ENCODE measurements at places on chromosomes 6 and 20. TPM values are rescaled to one million over a fixed set of nuclear protein-coding genes. Genes with fewer than 3 reads are reported as not detected.

The CRIP3 gene
- polyA plus RNA-seq, result 8.3 TPM

The KCNG1 gene
- 7.6 TPM for polyA plus RNA-seq

The SIRPG gene
- polyA plus RNA-seq, result not detected

The PTPRA gene
- polyA plus RNA-seq, result 95.8 TPM

The CEP85L gene
- 6.3 TPM for polyA plus RNA-seq

The HCRTR2 gene
- 0.23 TPM for polyA plus RNA-seq

The DDO gene
- 1.7 TPM for polyA plus RNA-seq

The JAG1 gene
- 210 TPM for polyA plus RNA-seq

The LCA5 gene
- 8.5 TPM for polyA plus RNA-seq

DNA sequence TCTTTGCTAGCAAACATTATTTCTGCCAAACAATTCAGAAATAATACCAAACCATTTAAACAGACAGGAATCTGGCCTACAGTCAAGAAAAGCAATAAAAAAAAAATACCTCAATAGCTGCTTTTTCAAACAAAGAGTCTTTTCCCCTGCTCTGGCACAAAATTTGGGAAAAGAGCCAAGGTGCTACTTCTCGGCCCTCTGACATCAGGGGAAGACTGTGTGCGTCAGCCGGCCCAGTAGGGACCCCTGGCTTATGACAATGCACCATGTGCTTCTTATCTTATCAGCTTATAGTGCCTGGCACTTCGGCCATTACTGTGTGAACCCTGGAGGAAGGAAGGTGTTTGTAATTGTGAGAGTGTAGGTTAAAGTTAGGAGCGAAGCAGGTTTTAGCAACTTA lies 89.4 kb downstream of the PDE10A start:
- DNase-seq, result peak; percentile 47

DNA sequence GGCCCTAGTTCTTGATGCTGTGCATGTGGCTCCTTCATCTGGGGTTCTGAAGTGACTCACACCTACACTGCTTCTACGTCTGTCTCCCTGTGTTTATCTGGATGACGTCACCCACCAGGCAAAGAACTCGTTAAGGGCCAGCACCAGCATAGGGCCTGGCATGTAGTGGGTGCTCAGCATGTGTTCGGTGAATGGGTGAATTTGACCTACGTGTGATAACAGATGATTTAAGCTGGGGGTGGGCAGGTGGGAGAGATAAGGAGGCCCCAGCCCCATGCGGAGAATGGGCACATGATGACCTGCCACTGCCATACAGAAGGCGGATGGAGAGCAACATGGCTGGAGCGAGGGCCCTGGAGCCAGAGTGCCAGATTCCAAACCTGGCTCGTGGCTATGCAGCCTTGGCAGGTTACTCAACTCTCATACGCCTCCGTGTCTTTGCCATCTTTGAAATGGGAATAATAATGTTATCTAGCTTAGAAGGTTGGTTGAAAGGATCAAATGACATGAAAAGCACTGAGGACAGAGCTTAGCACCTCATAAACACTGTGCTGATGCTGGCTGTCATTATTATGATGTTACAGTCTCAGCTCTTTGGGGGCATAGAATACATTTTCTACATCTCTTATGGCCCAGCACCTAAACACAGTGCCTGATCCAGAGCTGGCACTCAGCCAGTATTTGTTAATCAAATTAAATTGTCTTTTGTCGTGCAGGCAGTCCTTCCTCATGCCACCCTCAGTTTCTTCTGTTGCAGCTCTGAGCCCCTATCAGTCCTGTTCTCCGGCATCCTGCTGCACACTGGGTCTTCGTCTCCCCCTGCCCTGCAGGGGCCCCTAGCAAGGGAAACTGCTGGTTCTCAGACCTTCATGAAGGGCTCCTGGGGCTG lies 39.6 kb downstream of the VEGFA start:
- DNase-seq, result no peak

DNA sequence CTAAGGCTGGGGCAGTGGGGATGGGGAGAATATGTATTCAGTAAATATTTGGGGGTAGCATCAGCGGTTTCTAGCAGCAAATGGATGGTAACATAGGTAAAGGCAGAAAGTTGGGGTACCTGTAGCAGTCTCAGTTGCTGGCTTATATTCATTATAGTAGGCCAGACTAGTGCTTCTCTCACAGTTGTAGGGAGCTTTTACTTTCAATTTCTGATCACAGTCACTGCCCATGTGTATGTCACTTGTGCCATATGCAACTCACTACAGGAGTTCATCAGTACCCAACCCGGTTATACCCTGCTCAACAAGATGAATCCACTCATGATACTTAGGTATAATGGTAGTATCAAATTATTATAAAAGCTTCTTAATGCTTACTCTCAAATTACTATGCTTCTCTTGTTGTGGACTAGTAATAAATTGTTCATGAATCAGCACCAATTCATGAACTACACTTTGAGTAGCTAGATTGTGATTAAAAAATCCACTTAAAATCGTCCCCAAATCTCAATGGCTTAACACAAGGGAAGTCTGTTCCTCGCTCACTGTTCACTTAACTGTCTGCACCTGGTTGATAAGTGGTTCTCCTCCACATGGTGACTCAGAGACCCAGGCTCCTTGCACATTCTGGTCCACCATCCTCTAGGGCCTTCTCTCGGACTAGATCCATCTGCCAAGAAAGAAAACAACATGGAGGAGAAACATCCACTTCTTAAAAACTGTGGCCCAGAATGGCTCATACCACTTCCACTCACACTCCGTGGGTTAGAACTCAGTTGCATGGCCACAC lies 31.3 kb upstream of the MYLIP start:
- DNase-seq, result no peak

- peak; percentile 47 for DNase-seq
Observed at GRCh38 chr6:148747471-148748165, 788 bp downstream of the UST start.

GRCh38 chr20:58094698-58095097 lies 133.8 kb downstream of the ANKRD60 start:
- DNase-seq, result no peak

GRCh38 chr6:47479140-47479508 lies 1.5 kb downstream of the CD2AP start:
- no peak for DNase-seq

GRCh38 chr6:10429638-10430427 lies 15.0 kb upstream of the TFAP2A start:
- DNase-seq, result no peak

DNA sequence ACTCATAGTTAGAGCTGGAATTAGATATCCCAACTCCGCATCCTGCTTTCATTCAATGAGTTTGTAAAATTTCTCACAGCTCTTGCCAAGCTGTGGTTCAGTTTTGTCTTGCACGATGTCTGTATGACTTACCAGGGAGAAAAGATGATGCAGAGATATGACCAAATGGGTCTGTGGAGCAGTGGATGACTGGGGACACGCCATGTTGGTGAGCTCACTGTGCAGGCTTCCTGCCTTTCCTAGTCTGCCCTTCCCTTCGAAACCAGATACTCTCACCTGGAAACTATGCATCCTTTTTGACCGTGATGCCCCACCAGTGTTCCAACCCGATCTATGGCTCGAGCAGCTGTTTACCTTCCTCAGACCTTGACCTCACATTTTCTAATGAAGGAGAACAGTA lies 262.7 kb upstream of the BMP2 start:
- DNase-seq, result no peak

GRCh38 chr6:56862415-56863175 lies 92.3 kb upstream of the BEND6 start:
- DNase-seq, result no peak

DNA sequence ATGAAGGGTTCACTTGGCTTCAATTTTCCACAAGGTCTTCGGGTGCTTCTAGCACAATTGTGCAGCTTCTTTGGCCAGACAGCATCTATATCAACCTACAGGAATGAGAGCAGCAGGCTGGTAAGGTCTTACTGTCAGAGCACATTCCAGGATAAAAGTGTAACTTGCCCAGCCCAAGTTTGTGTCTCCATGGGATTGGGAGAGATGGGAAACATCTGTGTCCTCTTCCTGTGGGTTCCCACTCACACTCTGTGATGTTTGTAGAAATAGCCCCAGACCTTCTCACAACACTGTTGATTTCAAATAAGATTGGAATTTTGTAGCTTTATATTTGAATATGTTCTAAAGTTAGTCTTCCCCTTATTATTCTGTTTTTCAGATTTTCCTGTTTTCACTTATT lies 83.4 kb upstream of the RGS17 start:
- no peak for DNase-seq

DNA sequence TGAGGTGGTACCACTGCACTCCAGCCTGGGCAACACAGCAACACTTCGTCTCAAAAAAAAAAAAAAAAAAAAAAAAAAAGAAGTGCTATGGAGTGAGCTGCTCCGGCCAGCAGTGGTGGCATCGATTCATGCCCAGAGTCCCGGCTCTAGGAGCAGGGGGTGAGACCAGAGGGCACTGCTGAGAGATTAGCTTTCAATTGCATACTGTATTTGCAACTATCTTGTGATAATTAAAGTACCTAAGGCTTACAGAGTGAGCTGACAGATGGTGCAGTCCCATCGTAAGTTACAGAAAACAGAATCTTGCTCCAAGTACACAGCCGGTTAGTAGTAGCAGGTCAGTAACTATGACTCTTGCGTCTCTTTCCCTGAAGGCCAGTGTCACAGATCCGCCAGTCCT lies 31.5 kb downstream of the TMEM14B start:
- DNase-seq, result no peak

- no peak for DNase-seq
Observed at GRCh38 chr20:17339000-17339399, 112.2 kb downstream of the PCSK2 start.

DNA sequence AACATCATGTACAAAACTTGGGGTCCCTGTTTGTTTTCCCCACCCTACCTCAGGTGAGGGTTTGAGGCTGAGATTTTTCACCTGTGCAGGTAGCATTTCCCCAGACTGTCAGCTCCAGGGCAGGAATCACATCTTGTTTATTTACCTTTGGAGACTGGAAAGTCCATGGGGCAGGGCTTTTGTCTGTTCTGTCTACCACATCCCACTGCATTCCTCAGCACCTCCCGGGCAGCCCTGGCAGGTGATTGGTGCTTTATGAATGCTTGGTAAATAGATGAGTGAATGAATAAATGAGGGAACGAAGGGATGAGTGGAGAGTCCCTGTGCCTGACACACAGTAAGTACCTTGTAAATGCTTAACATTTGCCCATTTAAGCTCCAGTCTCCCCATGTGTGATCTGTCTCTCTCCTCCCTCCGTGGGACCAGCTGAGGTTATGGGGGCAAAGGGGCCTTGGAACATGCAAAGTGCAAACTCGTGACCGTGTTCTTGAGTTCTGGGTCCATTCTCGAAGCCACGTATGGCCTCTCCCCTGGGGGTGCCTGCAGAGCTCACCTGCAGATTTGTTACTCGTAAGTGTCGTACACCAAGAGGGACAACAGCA lies 69.7 kb upstream of the PMEPA1 start:
- DNase-seq, result no peak

- DNase-seq, result no peak
Observed at GRCh38 chr6:150394053-150394898, 25.5 kb downstream of the IYD start.

- no peak for DNase-seq
Observed at GRCh38 chr20:61631751-61632150, 379.7 kb downstream of the CDH4 start.

DNA sequence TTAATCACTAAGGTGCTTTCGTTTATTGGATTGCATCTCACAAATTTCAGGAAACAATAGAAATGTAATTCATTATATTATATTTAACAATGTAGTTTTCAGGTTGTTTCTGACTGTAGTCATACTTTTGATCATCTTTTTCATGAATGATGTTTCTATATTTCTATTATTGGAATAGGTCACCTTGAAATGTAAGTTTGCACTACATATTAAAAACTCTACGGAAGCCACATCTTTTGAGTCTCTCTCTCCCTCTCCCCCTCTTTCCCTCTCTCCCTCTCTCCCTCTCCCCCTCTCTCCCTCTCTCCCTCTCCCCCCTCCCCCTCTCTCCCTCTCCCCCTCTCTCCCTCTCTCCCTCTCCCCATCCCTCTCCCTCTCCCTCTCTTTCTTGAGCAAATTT lies 131.3 kb upstream of the FBXL4 start:
- no peak for DNase-seq

DNA sequence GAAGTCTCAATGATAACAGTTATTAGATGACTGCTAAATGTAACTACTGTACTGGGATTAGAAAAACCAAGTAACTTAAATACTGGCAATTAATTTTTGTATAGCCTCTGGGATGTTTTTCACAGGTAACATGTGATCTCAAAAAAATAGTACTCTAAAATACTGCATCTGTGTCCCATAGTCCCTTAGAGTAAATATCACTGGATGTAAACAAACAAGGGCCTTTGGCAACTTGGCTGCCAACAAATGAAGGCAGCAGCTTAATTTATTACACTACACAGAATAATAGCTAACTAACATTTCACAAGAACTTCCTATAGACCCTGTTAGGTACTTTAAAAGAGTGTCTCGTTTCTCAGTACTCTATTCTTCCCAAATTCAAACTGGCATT lies 14.0 kb downstream of the ARHGAP18 start:
- no peak for DNase-seq
